Hypothalamus (tissue), 51 donors: ENCODE measurements at places on chromosomes 1 and 21.
A peak's percentile ranks its signal among the peaks of the same experiment; 100 is the strongest.

GRCh38 chr21:23977971-23978370, 1629.3 kb downstream of the MRPL39 start:
- DNase-seq: no peak

GRCh38 chr1:81802707-81803430, 2.1 kb downstream of the ADGRL2 start:
- DNase-seq: peak; percentile 25

GRCh38 chr1:73593364-73593763, 604.6 kb downstream of the LRRIQ3 start:
- DNase-seq: no peak

- DNase-seq: no peak
These were observed 178.3 kb downstream of the KCNJ6 start for GRCh38 chr21:37737996-37738395.

- no peak for DNase-seq
These were observed 105.0 kb downstream of the SYT14 start for GRCh38 chr1:210043058-210043457.

GRCh38 chr1:223788746-223789415, 56.9 kb downstream of the TP53BP2 start:
- no peak for DNase-seq

DNA sequence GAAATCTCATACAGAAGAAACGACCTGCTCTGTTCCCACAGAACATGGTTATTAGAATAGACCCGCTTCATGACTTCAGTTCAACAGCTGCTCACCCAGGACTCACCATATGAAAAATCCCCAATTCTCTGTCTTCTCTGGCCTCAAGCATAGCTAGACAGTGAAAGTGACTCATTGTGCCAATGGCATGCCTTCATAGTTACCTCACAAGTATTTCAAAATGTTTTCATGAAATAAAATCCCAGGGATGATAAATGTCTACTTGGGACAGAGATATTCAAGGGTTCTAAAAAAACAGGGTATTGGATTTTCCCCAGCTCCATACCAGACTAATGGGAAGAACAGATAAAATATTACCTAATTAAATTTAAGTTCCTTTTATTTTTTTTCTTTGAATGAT, 82.3 kb downstream of the NOTCH2 start:
- DNase-seq: no peak

DNA sequence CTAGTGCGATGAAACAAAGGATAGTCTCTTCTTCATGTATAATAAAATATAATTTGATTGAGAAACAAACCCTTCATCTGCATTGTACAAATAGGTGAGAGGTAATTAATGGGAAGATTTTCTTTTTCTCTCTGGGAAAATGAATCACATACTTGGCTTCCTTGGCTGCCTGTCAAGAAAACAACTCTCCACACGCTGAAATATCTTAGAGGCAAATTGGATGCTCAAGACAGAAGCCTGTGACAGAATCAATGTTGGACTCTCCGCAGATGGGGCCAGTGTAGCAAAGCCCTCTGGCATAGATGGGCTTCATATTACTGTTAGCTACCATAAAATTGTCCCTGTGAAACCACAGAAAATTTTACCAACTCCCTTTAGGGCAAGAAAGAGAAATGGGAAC, 186.6 kb downstream of the GRIK1 start:
- no peak for DNase-seq

DNA sequence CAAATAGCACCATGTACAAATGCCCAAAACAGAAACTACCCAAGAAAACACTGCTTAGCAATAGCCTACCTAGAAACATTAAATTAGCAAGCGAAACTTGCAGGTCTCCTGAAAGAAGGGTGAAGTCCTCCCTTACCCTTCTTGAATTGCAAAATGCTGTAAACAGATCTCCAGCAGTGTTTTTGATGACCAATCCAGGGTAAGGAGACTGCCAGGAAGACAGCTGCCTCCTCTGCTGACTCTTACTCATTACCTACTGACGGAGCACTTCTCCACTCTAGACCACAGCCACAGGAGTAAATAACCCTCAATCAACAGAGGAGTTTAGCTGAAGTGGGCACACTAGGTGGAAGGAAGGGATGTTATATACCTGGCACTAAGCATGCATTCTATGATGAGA, 32.2 kb upstream of the GADD45A start:
- no peak for DNase-seq

DNA sequence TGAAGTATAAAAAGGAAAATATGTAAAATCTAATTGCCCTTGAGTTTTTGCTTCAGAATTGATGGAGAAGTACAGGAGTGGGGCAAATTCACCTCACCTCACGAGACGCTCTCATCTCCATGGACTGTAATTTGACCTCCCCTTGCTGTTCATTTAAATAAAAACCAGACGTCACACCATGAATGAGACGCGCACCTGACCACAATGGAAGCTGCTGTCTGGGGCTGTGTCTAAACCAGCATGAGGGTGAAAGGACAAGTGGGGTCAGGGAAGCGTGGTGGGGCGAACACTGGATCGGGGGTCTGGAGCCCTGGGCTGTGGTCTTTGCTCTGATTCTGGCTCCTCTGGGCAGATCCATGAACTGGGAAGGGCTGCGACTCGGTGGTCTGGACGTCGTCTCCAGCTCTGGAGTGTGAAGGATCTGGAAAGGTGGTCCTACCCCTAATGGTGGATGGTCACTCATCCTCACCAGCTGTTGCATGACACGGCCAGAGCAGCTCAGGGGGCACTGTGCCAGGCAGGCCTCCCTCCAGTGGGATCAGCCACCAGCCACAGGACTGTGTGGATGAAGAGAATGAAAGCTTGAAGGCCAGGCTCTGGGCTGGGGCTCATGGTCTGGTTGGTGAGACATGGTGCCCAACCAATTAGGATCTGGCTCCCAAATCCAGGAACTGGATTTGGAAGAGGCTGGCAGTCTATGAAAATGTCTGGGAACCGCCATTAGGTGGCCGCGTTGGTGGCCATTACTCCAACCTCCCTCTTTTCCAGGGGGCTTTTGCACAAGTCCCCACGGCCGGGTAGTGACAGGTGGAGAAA, 728.6 kb downstream of the PTPRU start:
- DNase-seq: no peak

DNA sequence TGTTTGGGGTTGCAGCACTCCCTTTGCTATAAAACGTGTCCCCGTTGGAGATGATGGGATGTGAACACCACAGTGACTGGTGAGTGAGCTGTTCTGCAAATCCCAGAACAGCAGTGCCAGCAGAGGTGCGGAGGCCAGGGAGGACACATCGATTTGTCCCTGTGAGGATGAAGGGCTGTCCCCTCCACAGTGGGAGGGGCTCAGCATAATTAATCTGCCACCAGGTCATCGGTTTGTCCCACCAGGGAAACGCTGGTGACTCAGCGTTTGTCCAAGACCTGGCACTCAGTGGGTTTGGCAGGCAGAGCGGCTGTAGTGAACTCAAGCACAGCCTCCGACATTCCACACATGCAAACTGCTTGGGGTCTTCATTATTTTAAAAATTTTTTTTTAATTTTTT, 22.8 kb upstream of the PDE9A start:
- no peak for DNase-seq

DNA sequence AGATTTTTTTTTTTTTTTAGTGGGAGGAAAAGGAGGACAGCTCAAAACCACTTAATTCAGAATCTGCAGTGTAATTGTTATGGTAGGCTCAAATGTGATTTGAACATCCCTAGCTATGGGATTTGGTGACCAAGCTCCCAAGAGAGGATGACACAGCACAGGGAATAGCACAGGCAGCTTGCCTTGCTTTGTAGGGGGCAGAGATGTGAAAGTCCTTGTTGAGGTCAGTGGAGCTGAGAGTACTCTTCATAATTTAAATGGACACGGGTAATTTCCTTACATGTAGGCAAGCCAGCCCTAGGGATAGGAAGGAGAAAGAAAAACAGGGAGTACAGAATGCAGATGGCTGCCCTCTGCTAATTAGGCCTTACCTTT, 3.2 kb upstream of the UCK2 start:
- DNase-seq: no peak

- no peak for DNase-seq
These were observed 213.7 kb upstream of the CSF3R start for GRCh38 chr1:36696261-36696940.

DNA sequence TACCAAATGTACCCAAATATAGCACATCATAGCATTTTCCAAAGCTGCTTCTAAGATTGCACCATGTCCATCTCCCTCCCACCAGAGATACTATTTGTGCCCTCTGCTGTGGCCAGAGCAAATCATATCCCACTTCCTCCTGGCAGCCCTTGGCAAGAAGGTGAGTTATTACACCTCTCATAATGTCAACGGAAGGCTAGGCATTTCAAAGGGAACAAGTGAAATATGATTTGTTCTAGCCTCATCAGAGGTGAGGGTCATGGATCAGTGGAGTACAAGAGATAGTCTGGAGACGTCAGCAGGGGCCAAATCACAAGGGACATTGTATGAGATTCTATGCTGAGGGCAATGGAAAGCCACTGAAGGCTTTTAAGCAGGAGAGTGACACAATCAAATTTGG, 90.2 kb upstream of the BCAR3 start:
- no peak for DNase-seq

- DNase-seq: no peak
These were observed 177.3 kb downstream of the KCTD3 start for GRCh38 chr1:215744419-215744818.

DNA sequence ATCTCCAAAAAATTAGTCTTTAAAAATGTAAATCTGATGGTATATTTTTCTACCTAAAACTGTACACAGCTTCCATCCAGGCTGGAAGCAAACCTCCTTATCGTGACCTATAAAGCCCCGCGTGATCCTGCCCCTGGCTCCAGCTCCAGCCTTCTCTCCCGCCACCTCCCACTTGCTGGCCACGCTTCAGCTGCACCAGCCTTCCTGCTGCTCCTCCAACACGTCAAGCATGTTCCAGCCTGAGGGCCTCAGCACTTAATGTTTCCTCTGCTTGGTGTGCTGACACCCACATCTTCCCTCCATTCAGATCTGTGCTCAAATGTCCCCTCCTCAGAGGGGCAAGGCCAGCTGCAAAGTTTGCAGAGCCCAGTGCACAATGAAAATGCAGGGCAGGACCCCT, 123.5 kb upstream of the MAGI3 start:
- DNase-seq: no peak

DNA sequence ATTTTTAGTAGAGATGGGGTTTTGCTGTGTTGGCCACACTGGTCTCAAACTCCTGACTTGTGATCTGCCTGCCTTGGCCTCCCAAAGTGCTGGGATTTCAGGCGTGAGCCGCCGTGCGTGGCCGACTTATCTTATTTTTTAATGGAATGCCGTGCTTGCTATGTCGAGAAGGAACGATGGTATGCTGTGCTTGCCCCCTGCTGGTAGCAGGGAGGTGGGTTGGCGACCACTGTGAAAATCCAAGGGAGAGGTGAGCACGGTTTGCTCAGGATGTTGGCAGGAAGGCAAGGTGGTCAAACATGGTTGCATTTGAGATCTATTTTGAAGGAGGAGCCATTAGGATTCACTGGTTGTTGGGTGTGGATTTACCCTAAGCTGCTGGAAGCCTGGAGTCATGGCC, 45.8 kb upstream of the RCC2 start:
- DNase-seq: no peak

DNA sequence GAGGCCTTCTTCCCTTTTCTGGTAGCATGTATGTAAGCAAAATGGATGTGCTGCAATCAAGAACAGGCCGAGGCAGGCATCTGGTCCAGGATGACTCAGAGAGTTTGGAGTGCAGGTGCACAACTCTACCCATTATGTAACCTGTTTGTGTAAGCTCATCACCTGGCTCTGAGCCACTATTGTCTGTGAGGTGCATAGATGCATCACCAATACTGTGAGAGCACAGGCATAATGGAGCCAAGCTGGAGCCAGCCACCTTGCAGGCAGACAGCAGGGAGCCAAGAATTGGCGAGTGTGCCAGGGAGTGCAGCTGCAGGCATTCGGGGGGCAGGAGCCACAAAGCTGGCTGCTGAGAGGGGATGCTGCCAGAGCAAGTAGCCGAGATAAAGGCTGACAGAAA, 549.9 kb upstream of the RGS18 start:
- no peak for DNase-seq

- DNase-seq: no peak
These were observed 355.6 kb downstream of the PRDM2 start for GRCh38 chr1:14055442-14056223.

DNA sequence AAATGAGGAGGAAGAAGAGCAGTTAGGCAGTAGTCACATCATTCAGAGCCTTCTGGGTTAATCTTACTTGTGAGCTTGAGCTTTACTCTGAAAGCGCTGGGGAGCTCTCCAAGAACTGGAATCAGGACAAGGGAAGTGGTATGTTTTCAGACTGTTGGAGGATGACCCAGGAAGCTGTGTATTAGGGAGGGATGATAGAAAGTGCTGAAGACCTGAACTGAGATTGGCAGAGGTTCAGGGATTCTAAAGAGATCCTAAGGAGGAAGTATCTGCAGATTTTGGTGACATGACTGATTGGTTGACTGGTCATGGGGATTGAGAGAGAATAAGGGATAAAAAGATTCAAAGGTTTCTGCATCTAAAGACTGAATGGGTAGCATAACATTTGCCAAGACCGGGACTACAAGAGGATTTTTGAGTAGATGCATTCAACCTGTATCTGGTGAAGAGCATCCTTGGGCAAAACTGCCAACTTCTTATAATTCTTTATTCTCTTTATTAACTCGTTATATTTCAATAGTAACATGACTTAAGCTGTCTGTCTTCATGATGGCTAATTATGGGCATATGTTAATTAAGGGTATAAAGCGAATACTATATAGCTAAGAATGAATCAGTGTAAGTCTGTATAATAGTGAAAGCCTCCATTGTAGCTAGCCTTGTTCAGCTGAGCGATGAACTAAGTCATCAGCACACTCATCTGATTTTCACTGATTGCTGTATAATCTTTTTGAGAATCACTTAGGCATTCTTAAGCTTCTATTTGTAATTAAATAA, 41.8 kb downstream of the XCL1 start:
- DNase-seq: no peak

DNA sequence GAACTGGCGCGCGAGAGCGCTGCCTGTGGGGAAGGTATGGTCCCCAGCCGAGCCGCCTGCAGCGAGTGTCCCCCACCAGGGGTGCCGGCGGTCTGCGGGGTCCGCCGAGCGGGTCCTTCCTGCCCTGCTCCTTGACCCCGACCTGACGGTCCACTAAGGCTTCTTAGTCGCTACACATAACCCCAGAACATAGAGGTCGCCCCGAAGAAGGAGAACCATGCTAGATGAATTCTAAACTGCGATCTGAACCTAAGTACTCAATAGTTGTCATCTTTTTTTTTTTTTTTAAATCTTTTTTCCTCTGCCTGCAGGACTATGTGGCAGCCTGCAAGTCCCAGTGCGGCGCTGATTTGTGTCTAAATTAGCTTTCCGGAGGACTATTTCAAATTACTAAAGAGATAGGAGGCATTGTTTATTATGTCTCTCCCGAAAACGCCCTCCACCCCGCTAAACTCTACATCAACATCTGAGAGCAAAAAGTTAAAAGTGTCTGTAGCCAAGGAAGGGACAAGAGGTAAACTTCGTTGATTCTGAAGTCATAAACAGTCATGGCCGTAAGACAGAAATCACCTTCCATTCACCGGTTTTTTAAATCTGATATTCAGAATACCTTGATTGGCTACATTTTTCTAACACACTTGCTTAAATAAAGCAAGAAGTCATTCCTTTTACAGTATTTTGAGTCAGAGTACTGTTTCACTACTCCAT, 476 bp downstream of the AXDND1 start:
- no peak for DNase-seq

GRCh38 chr1:229035054-229035747, 235.7 kb upstream of the RAB4A start:
- no peak for DNase-seq
